ENCODE measurements at places on chromosomes 7 and 10.

DNA sequence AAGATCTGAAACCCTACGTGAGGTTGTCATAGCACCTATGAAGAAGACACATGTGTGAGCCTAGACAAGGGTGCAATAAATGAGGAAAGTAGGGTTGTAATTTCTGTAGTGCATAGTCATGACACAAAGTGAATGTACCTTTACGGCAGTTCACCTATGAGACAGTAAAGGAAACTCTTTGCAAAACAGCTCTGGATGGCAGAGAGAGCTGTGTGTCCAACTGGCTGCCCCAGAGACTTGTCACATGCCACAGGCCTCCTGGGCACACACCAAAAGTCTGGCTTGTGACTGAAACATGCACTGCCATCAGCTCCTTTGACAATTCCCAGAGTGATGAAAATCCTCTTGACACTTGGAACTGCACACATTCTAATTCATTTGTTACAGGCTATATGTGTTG, 90.7 kb upstream of the NAMPT start:
- no peak for DNase-seq

- no peak for DNase-seq
Observed at GRCh38 chr10:42975005-42975493, 101.8 kb upstream of the RET start.

GRCh38 chr10:121281576-121281975, 316.7 kb downstream of the FGFR2 start:
- DNase-seq = no peak

DNA sequence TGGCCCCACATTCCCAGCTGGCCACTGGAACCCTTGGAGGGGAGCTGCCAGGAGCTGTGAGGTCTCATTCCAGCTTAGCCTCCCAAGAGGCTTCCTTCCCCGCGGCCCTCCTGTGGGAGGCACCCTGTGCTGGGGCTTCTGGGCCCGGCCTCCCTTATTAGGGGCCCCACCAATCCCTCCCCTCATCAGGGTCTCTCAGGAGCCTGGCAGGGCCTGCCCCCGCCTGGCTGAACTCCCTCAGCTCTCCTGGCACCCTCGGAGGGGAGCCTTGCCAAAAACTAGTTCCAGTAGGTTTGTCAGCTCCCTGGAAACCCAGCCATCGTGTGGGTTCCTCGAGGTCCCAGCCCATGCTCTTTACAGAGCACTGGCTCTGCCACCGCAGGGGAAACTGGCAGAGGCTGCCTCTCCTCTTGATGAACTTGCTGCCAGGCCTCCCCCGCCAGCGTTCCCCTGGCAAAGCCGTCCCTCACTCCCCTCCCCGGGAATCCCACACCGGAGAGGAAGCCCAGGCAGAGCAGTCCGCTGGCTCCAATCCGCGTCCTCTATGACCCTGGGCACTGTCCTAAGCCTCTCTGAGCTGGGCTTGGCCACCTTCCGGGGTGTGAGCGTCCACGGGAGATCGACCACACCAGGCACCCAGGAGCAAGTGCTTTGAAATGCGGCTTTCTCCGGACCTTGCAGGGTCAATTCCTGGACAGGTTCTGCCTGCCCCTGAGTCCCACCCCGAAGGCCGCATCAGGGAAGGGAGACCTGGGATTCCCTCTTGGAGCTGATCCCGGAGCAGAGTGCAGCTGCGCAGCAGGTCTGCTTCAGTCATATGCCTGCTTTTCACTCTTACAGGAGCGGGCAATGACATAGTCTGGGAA, 139.8 kb downstream of the ARHGAP22 start:
- no peak for DNase-seq

DNA sequence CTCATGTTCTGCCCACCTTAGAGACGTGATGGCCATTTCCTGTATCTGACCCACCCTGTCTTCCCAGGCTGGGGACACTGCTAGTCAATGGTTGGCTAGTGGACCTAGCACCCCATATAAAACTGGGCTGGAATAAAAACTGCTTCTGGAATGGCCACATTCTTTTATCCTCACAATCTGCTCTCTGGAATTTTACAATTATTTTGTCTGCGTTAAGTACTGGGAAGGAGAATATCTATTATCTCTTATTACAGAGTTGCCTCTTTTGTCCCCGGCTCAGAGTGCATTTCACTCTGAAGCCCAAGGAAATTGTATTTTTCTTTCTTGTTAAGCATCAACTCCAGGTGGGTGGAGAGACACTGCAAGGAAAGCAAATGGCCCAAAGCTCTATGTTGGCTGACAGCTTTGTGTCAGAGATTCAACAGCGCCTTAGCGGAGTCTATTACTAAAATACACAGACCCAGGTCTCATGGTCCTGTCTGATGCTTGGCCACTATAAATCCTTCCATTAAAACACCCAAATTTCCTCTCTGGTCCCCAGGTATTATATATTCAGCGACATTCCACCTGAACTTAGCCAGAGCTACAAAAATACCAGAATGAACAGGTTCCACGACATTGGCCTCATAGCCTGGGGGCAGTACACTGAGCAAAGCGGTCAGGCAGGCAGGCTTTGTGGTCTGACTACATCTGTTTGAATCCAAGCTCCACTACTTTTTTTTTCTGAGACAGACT, 121.7 kb downstream of the PRPF18 start:
- no peak for DNase-seq

- DNase-seq = no peak
Observed at GRCh38 chr10:43043342-43043772, 33.5 kb upstream of the RET start.

- no peak for DNase-seq
Observed at GRCh38 chr7:128431221-128431620, 21.4 kb upstream of the IMPDH1 start.

DNA sequence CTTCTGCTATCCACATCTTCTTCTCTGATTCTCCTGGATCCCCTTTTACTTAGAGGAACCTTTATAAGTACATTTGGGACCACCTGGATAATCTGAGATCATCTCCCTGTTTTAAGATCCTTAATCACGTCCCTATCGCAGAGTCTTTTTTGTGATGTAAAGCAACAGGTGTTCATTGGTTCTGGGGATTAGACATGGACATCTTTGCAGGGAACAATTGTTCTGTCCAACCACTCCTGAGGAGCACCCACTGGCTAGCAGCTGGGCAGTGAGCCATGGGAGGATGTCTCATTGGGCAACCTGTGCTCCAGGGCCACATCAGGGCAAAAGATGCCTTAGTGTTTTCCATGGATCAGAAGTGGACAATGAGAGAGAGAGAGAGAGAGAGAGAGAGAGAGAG, 56.0 kb downstream of the ZNF800 start:
- DNase-seq = no peak

GRCh38 chr10:90935581-90936275, 14.8 kb upstream of the ANKRD1 start:
- no peak for DNase-seq

DNA sequence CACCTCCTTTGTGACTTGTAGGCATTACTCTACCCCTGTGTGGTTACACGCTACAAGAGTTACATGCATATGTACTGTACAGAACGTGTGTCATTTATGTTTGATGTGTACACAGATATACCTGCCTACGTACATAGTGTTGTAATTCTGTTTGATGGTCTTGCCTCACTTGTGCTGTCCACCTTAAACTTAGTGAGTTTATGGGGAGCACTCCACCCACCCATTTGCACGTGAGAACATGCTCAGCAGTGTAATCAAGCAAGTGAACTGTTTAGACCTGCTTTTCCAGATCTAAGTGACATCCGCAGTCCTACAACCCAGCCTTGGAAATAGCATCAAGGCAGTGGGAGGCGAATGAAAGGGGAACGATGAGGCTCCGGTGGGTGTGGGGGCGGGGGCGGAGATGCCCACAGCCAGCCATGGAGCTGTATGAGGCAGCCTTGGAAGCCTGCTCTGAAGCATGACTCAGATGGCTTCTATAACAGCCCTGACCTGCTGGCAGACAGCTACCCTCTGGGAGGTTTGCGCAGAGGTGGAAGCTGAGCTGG, 52.1 kb downstream of the SUFU start:
- no peak for DNase-seq

DNA sequence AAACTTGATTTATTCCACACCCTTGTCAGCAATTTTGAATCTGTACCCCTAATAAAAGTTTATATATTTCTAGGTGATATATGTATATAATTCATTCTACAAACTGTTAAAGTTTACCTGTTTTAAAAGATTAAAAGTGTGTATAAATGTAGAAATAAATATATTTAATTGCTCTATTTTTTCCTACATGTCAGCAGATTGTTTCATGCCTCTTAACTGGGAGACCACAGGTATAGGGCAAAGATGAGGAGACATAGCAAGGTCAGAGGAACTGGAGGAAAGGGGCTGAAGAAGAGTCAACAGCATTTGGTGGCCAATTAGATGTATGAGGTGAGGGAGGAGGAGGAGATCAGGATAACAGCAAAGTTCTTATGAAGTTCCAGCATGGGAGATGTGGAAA, 109.8 kb downstream of the GLCCI1 start:
- no peak for DNase-seq

All from activated T-cell treated with anti-CD3 and anti-CD28 coated beads for 1 hour (primary cell).